NCI-H2029 (cell line): ENCODE measurements at places on chromosomes 11 and 22.

- DNase-seq: no peak
Measured at GRCh38 chr11:130164221-130164570, 4.6 kb downstream of the ST14 start.

- DNase-seq: peak; percentile 42
Measured at GRCh38 chr11:70397336-70397982, 870 bp upstream of the CTTN start.

DNA sequence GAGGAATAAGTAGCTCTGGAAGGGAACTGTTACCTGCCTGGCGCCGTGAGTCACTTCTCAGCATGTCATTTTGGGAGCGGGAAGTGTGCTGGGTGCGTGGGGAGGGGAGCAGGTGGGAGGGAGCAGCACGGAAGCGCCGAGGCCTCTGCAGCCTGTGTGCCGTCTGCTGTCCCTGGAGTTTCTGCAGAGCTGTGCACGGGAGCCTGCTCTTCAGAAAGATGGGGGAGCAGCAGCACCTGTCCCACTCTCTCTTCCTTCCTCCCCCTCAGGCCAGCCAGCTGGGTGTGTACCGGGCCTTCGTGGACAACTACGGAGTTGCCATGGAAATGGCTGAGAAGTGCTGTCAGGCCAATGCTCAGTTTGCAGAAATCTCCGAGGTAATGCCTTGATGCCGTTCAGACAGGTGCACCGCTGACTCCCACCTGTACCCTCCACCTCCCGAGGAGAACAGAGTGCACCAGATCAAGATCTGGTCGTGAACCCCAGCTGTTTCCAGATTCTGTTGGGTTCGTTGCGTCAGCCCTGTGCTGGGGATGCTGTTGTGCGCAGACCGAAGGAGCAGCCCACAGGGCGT lies 87.9 kb downstream of the BCR start:
- no peak for DNase-seq

GRCh38 chr11:31818425-31818755 lies 7.3 kb upstream of the PAX6 start:
- DNase-seq: no peak

- DNase-seq: no peak
Measured at GRCh38 chr11:17651681-17652080, 67.7 kb upstream of the MYOD1 start.

GRCh38 chr11:7449211-7449840 lies 36.0 kb upstream of the OLFML1 start:
- no peak for DNase-seq

- DNase-seq: no peak
Measured at GRCh38 chr11:16605389-16605893, 133.0 kb upstream of the C11orf58 start.

DNA sequence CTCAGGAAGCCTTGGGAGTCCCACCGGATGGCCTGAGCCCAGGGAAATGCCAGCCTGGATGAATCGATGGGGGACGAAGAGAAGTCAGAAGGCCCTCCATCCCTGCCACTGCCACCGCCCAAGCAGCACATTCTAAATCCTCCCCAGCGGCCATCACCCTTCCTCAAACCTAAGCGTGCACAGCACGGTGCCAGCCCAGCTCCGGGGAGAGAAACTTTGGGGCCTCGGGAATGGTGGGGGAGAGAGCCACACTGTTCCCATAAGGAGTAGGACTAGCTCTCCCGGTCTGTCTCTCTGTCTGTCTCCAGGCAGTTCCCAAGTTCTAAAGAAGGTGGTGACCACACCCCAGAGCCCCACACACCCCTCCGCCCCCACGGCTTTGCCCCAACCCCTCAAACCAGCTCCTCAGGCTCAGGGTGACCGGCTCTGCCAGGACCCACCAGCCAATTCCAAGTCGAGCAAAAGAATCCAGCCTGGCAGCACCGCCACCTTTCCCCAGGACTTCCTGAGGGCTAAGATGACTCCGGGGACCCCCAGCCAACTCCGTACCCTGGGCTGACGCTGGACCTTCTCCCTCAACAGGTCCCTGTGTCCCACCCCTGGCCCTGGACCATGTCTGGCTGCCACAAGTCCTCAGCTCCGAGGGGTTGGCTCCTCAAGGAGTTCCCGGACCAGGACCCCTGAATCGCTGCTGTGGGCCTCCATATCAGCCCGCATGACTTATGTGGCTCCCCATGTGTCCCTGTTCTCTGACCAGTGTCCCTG lies 2.7 kb downstream of the AHNAK start:
- no peak for DNase-seq

DNA sequence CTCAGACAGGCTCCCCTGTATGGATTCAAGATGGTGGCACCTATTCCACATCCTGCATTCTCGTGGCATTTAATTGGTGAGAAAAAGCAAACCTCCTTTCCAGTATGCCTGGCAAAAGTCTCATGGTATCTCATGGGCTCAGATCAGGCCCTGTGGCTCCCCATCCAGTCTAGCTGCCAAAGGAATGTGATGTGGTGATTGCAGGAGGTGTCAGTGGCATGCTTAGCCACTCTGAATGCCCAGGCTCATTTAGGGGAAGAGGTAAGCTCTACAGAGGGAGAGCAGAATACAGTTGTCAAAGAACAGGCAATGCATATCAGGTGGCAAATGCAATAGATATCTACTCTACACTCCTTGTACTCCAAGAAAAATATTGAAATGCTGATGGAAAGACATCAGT lies 146.7 kb downstream of the SPATA19 start:
- no peak for DNase-seq

DNA sequence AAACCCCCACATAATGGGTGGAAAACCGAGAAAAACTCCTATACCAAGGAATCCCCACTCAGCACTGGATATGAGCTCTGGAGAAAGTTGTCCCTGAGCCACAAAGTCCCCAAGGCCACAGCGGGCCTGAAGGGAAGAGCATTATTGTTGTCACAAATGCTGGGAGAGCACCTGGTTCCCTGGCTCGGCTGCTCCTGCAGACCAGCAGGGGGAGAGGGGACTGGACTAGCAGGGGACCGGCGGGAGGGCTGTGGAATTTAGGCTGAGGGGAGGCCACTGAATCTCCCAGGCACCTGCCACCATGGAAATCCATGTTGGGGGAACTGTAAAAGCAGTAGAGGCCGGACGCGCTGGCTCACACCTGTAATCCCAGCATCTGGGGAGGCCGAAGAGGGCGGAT lies 7.0 kb downstream of the PC start:
- no peak for DNase-seq

GRCh38 chr22:16601437-16602223 lies 9.0 kb upstream of the CCT8L2 start:
- no peak for DNase-seq

DNA sequence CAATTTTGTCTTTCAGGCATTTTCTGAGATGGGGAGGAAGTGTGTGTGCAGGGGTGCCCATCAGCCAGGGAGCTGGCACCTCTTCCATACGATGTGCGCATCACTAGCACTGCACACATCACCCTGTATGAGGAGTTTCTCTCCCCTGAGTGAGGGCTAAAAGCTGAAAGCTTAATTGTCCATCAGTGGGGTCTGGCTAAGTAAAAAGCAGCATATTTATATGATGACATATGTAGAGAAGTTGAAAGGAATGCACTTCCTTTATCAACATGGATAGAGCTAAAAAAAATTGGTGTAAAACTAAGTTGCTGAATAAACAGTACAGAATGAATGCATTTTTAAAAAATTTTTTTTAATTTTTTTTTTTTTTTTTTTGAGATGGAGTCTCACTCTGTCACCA lies 4.0 kb downstream of the VSTM5 start:
- DNase-seq: no peak

- DNase-seq: no peak
Measured at GRCh38 chr11:27241311-27242122, 121.5 kb downstream of the CCDC34 start.

- DNase-seq: no peak
Measured at GRCh38 chr11:2647953-2648352, 51.8 kb downstream of the KCNQ1OT1 start.

DNA sequence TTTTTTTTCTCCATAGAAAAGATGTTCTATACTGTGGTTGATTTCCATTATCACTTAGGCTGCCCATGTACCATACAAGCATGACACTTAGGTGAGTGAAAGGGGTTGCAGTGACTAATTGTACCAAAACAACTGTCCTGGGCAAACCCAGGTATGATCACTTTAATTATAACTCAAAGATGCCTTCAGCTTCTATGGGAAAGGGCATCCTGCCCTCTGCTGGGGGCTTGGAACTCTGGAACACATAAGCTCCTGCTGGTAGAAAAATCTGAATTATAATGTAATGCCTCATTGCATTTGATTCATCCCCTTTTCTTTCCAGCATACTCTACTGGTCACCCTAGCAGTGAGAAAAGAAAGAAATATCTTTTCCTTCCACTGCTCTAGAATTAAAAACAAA lies 206.3 kb downstream of the DDX10 start:
- DNase-seq: no peak

- no peak for DNase-seq
Measured at GRCh38 chr11:26914968-26915367, 78.9 kb upstream of the FIBIN start.

DNA sequence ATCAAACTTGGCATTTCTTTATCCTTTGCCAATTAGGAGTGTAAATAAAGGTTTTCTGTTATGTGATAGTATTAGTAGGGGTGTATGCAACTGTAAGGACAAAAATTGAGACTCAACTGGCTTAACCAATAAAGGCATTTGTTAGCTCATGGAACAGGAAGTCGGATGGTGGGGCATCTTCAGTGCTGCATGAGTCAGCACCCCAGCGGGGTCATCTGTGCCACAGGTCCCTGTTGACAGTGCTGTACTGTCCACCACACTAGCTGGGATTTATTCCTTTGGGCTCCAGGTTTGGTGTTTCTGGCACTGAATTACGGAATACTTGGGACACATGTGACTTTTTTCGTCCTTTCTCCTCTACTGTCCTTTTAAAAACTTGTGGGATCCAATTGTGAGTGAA lies 86.0 kb downstream of the PPP6R3 start:
- DNase-seq: no peak

DNA sequence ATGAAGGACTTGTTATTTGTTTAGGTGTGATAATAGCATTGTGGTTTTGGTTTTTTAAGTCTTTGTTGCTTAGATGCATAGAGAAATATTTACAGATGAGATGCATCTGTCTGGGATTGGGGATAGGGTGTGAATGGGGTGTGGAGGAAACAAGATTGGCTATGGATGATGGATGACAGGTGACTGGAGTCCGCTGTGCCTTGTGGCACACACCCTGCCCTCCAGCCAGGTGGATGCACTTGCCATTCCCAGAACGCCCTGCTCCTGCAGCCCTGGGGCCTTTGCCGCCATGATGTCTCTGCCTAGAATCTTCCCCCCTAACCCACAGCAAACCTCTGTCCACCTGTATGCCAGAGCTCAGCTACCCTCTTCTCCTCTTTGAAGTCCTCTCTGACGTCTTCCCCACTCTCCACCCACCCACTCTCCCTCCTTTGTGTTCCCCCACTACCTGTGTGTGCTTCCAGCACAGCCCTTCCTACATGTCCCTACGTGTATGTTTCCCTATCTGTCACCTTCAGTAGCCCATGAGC lies 54.7 kb downstream of the WNT11 start:
- peak; percentile 82 for DNase-seq

- peak; percentile 82 for DNase-seq
Measured at GRCh38 chr11:10309163-10310093, 4.6 kb downstream of the ADM start.

DNA sequence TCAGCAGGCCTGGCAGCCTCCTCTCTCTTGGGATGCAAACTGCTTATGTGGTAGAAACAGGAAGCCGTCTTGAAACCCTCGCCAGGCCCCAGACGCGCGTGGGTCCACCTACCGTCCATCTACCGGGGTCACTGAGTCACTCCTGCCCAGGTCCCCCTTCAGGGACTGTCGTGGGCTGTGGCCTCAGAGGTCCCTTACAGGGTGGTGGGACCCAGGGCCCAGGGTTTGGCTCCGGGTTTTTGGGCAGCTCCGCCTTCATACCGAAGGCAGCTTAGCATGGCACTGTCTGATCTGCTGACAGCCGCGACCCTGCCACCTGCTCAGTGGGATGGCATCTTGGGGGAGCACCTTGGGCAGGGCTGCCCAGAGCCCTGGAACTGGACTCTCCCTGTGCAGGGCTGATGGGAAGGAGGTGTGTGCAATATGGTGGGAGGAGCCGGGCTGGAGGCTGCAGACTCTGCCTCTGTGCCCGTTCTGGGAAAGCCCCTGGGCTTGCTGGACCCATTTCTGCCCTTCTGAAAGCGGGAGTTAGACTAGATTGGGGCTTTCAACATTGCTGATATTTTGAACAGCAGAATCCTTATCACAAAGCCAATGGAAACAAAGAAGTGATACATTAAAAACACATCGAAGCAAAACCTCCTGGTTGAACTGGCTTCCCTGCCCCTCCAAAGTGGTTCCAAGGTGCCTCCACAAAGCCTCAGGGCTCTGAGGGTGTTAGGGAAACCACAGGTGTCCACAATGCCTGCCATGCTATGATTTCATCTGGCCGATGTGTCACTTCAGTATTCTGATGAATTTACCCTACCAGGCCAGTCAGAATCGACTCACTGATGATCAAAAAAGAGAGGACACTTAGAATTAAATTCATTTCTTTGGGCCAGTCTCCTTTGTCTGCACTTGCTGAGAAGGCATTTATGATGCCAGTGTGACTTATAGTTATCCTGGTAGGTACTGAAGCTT lies 316.5 kb downstream of the KIRREL3 start:
- no peak for DNase-seq

DNA sequence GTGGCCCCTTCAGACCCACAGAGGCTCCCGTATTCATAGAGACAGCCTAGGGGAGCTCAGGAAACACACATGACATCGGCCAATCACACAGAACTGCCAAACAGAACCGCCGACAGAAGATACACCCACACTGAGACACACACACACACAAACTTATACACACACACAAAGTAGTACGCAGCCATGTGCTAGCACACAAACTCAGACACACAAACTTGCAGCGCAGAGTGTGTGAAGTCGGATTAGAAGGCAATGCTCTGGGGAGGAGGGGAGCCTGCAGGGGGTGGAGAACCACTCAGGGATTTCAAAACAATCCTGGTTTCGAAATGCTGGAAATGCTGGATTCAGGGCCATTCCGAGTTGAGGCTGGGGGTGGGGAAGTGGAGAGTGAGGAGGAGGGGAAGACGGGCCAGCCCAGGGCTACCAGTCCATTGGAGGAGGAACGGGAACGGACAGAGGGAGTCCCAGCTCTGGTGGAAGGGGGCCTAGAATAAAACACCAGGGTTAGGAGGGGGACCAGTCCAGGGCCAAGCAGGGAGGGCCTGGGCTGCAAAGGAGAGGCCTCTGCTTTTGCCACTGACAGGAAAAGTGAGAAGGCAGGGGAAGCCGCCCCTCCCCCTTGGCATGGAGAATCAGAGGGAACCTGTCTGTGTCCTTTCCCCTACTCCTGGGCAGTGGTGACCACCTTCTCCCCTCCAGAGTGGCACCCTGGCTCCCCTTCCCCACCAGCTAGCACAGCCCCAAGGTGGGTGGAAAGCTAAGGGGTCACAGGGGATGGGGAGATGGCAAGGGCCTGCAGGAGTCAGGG lies 4.4 kb downstream of the BCL9L start:
- no peak for DNase-seq

- DNase-seq: no peak
Measured at GRCh38 chr11:20566591-20567434, 32.6 kb upstream of the SLC6A5 start.
